ENCODE measurements at places on chromosomes 1 and 21.
A peak's percentile ranks its signal among the peaks of the same experiment; 100 is the strongest.

DNA sequence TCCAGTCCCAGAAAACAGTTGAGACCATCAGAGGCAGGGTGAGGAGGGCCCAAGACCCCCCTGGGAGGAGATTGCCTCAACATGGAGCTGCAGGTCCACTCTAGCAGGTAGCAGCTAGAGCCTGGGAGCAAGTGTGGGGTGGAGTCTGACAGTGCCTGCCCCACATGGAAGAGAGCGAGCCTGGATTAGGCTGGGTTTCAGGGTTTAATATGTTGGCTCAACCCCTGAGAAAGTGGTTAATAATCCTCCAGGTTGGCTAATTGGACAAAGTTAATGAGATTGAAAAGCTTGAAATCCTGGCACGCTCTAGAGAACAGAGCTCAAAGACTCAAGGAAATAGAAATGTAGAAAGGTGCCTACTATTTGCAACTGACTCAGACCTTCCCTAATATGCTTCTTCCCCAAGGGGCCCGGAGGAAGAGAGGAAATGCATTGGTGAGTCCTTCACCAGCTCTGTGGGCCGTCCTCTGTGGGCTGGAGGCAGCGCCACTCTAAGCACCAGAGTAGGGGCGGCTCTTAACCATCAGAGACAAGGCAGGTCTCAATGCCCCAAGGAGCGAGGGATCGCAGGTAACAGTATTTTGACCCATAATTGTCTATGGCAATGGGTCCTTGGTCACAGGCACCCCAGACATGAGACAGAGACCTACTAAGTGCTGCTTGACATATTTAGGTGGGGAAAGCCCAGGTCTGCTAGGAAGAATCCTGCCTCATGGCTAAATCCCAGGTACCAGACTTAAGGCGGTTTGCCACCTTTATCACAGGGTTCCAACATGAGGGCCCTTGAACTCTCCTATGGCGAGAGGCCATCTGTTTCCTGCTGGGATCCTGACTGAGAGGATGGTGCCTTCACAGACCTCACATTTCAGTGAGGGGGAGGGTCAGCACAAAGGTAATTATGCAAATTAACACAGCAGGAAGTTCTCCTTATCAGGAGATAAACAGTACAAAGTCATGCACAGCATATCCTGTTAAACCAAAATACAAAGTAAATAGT lies 33.8 kb downstream of the RSPH1 start:
- peak; percentile 70 for DNase-seq

GRCh38 chr1:183226963-183227362 lies 40.9 kb downstream of the LAMC2 start:
- no peak for DNase-seq

GRCh38 chr1:58679463-58679862 lies 20.4 kb downstream of the MYSM1 start:
- no peak for DNase-seq

DNA sequence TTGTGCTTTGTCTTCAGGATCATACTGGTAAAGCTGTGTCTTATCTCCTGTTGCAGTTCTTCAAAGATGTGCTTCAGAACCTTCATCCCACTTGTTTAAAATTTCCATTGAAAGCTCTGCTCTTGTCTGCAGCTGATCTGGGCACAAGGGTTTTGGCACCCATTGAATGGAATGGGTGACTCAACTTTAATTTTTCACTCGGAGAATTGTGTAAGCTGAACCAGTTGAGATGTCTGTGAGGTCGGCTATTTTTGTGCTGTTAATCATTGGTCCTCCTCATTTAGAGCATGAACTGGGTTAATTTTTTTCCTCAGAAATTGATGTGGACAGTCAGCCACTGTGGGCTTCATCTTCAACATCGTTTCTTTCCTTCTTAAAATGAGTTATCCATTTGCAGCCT lies 252.1 kb downstream of the TM2D1 start:
- DNase-seq = no peak

- no peak for DNase-seq
Observed at GRCh38 chr1:109974191-109974590, 10.4 kb upstream of the AHCYL1 start.

- no peak for DNase-seq
Observed at GRCh38 chr1:207156095-207156494, 52.1 kb downstream of the C4BPA start.

DNA sequence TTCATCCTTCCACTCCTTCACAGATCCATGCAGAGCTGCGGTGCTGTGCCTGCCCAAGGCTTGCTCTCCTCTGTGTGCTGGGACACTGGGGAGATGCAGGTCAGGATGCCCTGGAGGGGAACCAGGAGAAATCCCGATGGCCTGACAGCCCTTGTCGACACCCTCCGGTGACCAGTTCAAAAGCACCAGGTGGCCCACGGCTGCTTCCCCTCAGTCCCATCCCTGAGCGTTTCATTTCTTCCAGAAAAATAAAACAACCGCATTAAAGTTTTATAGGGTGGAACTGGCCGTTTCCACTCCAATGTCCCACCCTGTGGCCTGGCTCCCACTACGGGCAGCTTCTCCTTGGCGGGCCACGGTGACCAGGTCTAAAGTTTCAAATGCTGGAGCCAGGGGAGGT lies 48.3 kb downstream of the SLC66A1 start:
- no peak for DNase-seq
